ENCODE measurements at places on chromosomes 11 and 22.

- no peak for DNase-seq
Measured at GRCh38 chr11:128937480-128937879, 5.2 kb downstream of the TP53AIP1 start.

DNA sequence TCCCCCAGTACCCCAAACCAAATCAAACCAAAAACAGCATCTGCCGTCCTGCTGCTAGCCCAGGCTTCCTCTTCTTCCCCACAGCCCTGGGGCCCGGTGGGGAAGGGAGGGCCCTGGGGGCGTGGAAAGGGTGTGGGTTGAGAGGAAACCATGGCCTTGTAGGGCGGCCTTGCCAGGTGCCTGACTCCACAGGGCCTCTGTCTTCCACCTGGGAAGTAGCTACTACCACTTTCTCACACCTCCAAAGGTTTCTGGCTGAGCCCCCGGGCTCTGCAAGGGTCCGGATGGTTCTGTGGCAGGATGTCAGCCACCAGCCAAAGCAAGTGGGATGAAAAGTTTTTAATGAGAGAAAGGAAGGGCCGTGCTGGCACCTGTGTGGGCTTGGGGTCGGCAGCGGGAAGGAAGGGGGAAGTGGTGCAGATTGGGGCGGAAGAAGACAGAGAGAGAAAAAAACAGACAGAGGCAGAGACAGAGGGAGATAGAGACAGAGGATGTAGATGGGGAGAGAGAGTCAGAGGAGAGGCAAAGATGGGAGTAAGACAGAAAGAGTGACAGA lies 10.5 kb downstream of the TPST2 start:
- DNase-seq = no peak

DNA sequence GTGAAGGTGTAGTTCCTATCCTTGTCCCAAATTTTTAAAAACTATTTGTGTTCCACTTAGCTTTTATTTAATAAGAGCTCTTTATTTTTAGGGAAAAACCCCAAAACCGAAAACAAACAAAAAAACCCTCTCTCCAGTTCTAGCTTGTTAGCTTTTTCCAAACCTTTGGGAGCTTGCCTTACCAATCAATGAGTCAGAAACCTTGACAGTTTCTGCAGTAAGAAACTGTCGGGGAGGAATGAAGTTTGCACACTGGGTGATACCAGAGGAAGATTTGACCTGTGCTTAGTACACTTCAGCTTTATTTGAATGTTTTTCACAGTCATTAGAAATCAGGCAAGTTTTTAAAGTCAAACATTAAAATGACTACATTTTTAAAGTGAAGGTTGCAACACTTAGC lies 105.0 kb downstream of the FAT3 start:
- peak; percentile 54 for DNase-seq

DNA sequence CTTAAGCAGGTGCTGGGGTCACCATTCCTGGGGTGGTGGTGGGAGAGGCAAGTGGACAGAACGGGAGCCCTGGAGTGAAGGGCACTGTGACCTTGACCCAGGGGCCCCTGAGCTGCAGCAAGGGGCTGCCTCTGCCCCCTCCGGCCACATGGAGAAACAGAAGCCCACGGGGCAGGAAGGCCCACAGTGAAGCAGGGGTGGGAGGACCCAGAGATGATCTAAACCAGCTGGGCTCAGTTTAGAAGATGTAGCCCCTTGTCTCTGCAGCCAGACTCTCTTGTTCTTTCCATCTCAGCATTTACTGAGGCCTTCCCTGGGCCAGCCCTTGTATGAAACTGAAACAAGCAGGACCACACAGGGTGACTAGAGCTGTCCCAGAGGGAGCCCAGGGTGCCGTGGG lies 30.5 kb downstream of the WNT11 start:
- no peak for DNase-seq

DNA sequence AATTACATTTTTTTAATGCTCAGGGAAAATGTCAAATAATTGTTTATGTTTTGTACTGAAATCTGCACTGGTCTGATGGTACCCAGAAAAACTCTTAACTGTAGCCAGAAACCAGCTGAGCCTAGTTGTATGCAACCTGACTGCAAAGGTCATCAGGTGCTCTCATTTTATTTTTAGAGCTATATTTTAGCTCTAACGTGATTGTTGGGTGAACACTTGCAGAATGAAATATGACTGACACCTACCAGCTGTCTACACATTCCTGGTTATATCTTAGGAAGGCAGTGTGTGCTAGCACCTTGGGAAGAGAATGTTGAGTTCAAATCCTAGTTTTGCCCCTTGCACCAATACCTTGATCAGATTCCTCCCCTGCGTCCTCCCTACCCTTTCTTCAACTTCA lies 23.6 kb downstream of the PTPRJ start:
- DNase-seq = no peak

DNA sequence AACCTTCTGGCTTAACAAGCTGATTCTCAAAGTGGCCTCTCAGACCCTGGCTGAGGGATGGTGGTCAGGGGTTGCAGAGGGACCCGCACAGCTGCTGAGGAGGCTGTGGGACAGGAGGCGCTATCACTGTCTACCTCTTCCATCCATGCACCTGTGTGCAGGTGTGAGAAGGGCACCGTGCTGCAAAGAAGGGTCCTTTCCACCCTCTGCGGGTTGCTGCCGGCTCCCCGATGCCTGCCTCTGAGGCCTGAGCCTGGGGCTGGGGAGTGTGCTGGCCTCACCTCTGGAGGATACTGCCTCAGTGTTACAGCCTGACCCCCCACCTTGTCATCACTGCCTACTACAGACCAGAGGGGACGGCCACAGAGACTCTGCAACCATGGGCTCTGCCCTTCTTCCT lies 66.1 kb upstream of the B3GAT1 start:
- no peak for DNase-seq

GRCh38 chr11:119488256-119488995 lies 65.5 kb upstream of the THY1 start:
- no peak for DNase-seq

Measured in astrocyte of the cerebellum (primary cell).